ENCODE measurements at places on chromosomes 6 and 20.
A peak's percentile ranks its signal among the peaks of the same experiment; 100 is the strongest.

GRCh38 chr6:8325743-8326142, 109.6 kb downstream of the SLC35B3 start:
- no peak for DNase-seq

DNA sequence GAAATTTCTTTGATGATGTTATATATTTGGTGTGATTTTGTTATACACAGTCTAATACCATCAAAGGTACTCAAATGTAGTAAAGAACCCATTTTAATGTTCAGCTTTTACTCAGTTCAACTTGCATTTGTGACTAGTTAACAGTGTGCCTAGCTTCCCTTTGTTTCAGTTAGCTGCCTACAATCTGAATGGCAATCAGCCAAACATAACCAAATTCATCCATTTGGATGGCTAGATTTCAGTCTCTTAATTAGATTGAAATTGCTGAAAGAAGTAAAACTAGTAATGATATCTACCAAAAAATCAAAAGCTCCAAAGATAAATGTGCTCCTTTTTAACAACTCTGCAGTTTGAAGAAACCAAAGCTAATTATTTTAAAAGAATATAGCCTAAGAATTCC, 6.9 kb downstream of the EPHA7 start:
- no peak for DNase-seq

GRCh38 chr6:14546036-14546435, 428.5 kb downstream of the CD83 start:
- no peak for DNase-seq

DNA sequence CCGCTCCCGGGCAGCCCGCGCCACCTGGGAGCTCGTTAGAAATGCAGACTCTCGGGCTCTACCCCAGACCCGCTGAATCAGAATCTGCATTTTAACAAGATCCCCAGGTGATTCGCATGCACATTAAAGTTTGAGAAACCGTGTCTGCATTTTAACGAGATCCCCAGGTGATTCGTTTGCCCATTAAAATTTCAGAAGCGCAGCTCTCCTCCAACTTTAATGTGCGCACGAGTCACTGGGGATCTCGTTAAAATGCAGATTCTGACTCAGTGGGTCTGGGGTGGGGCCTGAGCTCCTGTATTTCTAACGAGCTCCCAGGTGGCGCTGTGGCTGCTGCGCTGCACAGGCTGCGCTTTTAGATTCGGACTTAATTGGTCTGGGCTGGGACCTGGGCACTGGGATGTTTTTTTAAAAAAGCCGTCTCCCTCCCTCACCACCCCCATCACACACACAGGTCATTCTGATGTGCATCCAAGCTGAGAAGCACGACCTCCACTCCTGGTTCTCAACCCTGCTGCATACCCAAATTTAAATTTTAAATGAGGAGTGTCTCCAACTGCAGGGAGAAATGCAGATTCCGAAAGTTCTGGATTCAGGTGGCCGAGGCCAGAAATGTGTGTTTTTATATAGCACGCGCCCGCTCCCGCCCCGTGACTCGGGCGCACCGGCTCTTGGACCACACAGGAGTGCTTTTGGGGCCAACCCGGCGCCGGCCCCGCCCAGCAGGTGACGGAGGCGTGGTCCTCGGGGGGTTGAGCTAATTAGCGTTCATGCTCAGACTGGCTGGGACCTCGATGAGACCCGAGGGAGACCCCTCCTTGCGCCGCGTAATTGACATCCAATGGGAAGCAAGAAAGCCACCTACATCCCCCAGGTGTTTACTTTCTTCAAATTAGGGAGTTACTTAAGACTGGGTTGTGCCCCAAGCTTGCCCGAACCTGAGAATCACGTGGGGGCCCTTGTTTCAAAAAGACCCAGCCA, 85.8 kb downstream of the ZFP64 start:
- peak; percentile 23 for DNase-seq

DNA sequence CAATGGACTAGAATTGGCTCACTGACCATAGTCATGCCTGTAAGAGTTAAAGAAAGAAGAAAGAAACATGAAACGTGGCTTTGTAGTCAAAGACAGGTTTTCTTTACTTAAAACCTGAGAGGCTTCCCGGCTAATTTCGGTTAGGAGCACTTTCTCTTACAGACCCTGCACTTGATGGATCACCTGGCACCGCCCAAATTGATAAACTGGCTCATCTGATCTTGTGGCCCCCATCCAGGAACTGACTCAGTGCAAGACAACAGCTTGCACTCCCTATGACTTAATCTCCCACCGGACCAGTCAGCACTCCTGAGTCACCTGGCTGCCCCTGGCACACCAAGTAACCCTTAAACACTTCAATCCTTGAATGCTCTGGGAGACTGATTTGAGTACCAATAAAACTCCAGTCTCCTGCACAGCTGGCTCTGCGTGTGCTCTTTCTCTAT, 12.3 kb downstream of the TMEM14B start:
- no peak for DNase-seq

GRCh38 chr20:47675190-47676142, 109.8 kb downstream of the SULF2 start:
- no peak for DNase-seq

GRCh38 chr6:150366118-150366778, 2.6 kb upstream of the IYD start:
- no peak for DNase-seq

GRCh38 chr6:29872791-29873190, 45.2 kb downstream of the HLA-G start:
- no peak for DNase-seq

- no peak for DNase-seq
Measured at GRCh38 chr6:131963063-131963462, 11.9 kb upstream of the CCN2 start.

DNA sequence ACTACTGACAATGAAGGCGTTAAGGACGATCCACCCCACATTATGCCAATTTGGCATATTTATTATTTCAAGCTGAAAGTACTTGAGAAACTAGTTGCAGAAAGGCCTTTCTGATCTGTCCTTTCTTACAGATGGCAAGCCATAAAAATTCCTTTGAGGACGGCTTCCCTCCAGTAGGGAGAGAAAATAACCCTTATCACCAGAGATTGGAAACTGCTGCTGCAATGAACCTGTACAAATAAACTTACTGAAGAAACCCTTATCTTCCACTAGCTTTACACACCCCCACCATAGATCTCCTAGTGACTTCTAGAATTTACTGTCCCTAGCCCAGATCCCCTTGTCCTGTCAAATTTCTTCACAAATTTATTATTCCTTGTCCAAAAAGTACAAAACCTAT, 105.2 kb downstream of the MAP7 start:
- no peak for DNase-seq

GRCh38 chr6:84193114-84193708, 34.2 kb downstream of the CEP162 start:
- no peak for DNase-seq

DNA sequence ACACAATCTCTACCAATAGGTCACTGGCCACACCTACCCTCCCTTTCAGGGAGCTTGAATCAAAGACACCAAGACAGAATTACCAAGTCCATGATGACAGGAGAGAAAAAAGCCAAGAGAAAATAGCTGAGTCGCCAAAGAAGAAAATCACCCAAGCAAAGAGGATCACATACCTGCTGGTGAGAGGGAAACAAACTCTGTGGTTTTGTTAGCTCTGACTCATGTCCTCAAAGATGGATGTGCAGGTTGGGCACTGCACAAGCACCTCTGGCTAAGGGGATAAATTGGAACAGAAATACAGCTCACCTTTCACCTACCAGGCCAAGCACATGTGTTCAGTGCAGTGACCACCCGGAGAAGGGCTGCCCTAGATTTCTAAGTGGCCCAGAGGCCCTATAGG, 114.8 kb downstream of the TFAP2A start:
- DNase-seq, result no peak

DNA sequence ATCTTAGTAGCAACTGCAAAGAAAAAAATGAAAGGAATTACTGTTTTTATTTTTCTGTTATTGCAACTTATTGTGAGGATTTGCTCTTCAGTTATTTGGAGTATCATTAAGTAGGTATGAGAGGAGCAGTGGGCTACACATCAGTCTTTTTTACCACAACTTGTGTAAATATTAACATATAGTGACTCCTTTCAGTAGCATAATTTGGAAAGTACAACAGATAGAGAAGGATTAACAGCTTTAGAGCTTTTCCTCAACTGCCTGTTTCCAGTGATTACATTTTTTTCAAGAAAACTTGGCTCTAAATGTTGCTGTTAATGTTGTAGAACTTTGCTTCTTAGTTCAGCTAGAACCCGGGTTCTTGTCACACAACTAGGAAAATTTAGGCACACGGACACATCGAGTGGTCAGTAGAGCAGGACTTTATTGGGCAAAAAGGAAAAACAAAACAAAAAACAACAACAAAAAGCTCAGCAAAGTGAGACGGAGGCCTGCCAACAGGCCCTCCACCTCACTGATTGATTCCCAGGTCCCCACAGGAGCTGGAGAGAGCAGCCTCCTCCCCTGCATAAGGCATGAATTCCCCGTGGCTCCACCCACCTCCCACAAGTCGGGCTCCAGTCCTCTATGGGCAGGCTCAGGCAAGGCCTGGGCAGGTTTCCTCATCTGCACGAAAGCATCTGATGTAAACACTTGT, 75.1 kb downstream of the ADGRG6 start:
- DNase-seq, result no peak

DNA sequence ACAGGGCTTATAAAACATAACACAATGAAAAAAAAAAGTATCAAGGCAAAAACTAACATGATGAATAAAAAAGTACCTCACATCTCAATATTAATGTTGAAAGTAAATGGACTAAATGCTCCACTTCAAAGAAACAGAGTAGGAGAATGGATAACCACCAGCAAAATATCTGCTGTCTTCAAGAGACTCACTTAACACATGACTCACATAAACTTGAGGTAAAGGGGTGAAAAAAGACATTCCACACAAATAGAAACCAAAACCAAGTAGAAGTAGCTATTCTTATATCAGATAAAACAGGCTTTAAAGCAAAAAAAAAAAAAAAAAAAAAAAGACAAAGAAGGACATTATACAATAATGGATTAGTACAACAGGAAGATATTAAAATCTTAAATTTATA, 86.9 kb downstream of the TBC1D32 start:
- DNase-seq, result no peak

DNA sequence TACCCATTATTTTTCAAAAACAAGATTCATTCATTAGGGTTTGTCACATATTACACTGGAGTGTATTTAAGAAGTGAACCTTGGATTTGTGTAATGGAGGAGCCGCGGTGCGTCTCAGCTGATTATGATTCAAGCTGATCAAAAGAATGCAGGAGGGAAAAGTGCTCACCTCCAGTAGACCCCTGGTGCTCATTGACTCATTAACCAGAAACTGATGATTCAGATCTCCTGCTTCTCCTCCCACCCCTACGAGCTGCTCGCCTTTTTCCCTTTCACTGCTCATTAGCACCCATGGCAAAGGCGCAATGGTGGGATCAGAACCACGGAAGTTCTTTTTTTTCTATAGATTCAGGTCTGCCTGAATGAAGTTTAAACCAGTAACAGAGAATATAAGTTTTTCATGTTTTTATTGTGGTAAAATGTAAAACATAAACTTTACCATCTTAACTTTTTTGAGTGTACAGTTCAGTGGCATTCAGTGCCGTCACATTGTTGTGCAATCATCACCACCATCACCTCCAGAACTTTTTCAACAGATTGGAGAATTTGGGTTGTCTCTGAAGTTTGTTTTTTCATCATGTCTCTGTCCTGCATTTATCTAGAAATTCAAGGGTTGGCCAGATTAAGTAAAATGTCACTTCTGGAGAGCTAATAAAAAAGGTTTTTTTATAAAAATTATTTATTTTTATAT, 101.6 kb downstream of the LINC00237 start:
- no peak for DNase-seq

- peak; percentile 50 for DNase-seq
Measured at GRCh38 chr6:100228834-100229441, 234.9 kb upstream of the MCHR2 start.

GRCh38 chr6:34806738-34807453, 15.0 kb downstream of the BLTP3A start:
- no peak for DNase-seq

DNA sequence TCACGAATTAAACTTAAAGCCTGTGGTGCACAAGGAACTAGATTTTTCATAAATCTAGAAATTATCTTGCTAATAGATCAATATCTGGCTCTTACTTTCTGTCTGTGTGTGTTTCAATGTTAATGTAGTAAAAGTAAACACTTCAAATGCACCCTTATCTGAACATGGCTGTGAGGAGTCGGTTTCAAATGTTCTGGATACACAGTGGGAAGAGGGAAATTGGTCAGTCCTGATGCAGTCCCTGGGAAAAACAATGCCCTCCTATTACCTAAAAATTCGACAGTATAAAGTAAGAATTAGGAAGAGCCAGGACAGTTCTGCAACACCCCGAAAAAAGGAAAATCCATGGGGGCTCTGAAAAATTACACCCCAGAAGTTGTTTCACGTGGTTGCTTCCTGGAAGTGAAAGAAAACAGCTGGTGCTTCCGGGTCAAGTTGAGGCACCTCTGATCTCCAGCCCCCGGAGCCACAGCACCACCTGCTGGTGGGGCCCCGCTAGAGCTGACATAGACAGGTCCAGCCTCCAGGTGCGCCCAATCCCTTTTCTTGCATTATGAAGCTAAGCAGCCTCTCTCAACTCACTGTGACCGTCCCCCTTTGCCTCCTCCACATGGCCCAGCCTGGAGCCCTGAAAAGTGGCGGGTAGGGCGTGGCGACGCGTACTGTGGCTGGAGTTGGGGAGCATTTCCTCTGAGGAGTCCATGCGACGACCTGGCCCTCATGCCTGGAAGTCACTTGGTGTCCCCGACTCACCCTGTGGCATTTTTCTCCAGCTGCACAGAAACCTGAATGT, 8.3 kb downstream of the SEMG2 start:
- peak; percentile 45 for DNase-seq

GRCh38 chr6:165684333-165684732, 21.3 kb upstream of the PDE10A start:
- DNase-seq, result no peak

All from activated naive CD4-positive, alpha-beta T cell treated with Interleukin-2 at 50 U/mL for 16 hours (primary cell).